ENCODE measurements at places on chromosomes 1 and 21.

DNA sequence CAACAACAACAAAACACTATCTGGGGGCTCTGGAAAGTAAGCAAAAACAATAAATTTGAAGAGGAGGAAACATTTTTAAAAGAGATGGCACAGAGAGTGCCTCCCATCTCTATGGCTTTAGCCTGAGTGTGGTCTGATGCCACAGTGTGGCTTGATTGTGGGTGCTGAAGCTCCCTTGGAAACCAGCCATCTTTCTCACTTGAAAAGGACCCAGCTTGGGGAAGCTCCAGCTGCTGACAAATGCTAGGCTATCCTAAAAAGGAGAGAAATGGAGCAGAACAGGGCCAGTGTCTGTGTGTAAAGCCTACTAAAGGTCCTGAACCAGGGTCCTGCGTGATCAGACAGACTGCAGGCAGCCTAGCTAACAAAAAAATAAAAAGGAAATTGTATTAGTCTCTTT is 642.0 kb upstream of the PTBP2 start:
- no peak for DNase-seq

DNA sequence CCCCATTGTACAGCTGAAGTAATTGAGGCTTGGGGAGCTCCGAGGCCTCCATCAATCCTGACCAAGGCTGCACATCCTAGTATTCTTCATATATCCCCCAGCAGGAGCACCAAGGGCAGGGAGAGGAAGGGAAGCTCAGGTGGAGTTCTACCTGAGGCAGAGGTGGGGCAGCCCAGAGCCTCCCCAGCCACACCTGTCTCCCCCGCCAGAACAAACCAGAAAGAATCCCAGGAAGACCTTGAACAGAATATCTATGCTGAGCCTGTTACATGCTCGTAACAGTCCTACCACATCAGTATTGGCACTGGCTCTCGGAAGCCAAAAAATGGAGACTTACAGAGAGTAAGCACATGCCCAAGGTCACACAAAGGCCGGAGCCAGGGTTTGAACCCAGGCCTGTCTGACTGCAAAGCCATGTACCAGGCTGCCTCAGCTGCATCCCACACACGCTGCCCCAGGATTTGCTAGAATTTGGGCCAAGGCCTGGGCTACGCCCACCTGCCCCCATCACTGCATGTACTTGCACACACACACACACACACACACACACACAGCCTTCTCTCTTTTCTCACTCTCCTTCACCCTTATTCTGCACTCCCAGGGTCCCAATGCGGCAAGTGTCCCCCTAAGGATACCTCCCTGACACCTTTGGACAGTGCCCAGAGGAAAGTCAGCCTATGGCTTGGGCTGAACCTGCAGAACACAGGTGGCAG is 4.5 kb downstream of the E2F2 start:
- no peak for DNase-seq

DNA sequence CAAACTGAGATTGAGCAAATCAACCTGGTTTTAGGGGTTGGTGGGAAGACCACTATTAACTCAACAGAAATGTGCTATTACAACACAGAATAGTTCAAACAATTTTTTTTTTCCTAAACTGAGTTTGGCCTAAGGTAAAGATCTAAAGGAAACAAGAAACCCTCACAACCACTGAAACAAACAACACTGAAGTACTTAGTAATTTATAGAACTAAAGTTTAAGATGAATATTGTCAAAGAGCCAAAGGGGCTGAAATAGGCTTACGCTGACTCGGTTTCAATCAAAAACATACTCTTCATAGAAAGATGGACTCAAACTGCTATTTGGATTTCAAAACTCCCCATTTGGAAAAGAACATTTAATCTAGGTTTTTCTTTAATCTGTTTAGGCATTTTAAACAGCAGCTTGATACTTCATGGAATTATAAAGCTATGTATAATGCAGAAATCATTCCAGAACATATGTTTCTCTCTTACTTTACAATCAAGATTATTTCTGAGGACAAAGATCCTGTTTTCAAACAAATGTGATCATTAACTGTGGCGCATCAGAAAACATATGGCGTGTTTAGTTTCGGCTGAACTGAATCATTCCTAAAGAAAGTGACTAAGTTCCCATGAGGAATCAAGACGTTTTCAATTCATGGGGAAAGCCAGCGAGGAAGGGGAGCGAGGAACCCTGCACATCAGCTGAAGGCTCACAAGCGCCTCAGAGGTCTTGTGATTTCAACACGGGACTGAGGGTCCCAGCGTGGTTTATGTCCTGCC is 62.7 kb downstream of the SYT6 start:
- DNase-seq = no peak

GRCh38 chr1:207389728-207390464 is 64.2 kb upstream of the CR2 start:
- DNase-seq = no peak

- DNase-seq = no peak
Observed at GRCh38 chr1:18901952-18902522, 318 bp downstream of the ALDH4A1 start.

- DNase-seq = no peak
Observed at GRCh38 chr1:37846647-37847339, 12.6 kb downstream of the MTF1 start.

DNA sequence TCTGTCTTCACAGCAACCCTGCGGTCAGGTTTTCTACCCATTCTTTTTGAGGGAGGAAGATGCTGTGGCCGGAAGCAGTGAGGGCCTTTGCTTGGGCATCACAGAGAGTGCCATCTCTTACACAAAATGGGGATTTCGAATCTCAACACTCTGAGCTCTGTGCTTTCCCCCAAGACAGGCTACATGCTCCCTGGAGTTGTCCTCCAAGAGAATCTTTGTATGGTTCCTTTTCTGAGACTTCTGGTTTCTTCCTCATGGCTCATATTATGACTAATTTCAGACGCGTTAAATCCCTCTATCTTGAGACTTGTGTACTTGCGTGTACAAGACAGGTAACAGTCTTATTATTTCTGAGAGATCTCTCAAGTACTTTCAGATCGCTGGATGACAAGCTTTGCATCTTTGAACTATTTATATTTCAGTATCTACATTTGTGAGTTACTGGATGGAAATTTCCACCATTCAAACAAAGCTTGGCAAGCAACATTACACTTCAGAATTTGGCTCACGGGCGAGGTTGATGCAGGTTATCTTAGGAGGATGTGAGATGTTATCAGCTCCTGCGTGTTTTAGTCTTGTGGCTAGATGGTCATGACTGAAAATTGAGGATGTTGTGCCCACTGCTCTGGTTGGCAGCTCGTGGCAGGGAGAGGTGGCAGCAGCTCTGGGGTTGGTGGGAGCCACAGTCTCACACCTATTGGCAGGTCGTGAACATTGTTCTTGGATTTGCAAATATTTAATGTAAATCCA is 19.4 kb downstream of the ABCG1 start:
- DNase-seq = no peak

DNA sequence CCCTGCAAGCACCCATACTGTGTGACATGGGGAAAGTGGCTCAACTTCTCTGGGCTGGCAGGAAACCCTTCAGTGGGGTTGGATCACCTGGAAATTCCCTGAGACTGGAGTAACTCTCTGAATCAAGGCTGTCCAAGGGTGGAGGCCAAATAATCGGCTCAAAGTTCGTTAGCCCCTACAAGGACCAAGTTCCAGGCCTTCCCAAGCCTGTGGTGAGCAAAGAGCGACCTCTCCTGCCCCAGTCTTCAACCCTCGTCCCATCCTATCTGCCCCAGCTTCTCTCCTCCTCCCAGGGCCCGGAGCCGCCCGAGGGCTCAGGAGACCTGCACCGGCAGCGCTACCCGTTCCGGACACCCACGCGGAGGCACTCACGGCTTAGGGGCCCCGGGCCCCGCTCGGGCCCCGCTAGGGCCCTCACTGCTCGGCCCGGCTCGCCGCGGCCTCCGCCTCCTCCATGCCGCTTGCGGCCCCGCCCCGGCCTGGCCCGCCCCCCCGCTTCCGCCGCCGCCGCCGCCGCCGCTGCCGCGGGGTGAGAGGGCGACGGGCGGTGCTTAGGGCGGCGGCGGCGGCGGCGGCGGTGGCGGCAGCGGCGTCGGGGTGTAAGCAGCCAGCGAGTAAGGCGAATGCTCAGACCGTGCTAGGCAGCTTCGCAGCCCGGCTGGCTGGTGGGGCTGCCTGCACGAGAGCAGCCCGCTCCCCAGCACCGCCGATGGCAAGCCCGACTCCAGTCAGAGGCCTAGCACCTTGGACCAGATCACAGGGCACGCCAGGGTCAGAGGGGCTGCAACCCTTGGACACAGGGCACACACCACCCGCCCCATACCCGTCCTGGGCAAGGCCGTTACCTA is at the start of gene POMGNT1:
Gene POMGNT1, minus strand, starts transcription at position 471 of the 848 bp plus-strand sequence. CDS start 613 bp downstream, outside the sequence.
- peak; percentile 78 for DNase-seq

DNA sequence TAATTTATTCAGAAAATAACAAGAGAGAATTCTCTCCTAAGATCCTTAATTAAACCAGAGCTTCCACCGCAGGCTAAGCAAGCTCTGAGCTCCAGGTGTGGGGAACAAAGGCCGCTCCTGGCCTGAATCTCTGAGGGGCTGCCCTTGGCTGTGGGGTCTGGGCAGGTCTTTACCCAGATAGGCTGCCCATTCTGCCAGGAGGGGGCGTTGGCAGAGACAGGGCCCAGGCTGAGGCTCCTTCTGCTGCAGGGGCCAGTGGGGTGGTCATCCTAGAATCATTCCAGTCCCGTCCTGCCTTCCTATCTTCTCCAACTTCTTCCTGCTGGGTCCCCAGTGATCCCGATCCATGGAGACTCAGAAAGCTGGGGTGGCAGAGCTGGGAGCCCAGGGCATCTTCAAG is 82.9 kb upstream of the POU3F1 start:
- no peak for DNase-seq

DNA sequence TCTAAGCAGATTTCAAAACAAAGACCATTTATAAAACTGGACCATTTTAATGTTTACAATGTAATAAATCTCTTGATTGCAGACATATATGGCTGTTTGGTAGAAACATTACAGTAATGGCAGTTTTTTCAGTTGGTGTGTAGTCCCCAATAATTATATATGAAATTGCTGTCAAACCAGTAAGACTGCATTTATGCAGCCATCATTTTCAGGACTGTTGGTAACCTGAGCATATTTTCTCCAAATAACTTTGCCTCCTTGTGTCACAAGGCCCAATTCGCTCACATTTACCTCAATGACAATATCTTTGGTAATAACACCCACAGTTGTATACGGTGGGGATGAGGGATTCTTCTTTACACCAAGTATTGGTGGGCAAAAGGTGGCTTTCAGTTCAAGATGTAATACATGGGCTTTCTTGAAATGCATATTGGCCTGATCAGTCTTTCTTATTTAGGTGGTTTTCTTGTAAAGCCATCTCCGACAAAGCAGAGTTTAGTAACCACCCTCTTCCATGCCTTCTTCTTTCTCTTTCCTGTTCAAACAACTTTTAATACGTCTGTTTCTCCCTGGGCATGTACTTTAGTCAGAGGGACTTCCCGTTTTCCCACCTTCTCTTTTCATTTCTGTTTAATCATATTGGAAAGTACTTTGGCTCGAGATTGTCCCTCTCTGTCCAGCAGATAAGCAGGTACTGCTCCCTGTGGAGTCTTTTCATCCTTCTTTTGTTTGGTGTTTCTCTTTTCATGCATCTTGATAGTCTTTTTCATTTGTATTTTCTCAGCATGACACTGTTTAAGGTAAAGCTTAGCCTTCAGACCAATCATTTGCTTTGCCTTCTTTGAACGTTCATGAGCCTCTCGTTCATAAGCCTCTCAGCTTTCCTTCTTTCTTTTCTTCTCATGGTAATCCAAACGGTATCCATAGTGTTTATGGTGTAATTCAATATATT is 30.4 kb downstream of the ATP2B4 start:
- DNase-seq = no peak

Measured in Ammon's horn (tissue), 1 donor.